Pancreas (tissue), 10 donors: ENCODE measurements at places on chromosomes 13 and 19.

DNA sequence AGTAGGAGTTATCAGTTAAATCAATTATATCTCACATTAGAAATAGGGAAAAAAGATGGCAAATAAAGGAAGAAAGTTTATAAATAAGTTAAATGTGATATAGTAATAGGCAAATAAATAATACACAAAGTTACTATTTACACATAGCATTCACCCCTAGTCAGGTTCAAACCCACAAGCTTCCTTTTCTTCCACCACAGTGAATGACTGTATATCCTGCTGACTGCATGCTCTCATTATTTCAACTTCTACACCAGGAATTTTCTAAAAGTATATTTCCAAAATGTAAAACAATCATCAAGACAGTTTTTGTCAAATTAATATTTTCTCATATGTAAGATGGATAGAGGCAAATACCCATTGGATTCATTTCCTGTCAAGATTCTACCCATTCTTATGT, 548.6 kb upstream of the SLITRK5 start:
- DNase-seq: no peak

DNA sequence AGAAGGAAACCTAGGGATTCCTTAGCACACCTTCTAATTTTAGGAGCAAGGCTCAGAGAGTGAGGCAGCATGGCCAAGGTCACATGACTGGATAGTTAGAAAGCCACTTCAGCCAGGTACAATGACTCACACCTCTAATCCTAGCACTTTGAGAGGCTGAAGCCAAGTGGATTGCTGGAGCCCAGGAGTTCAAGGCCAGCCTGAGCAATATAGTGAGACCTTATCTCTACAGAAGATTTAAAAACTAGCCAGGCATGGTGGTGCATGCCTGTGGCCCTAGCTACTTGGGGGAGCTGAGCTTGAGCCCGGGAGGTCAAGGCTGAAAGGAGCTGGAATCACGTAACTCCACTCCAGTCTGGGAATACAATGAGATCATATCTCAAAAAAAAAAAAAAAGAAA, 69.2 kb downstream of the TEX26 start:
- no peak for DNase-seq

DNA sequence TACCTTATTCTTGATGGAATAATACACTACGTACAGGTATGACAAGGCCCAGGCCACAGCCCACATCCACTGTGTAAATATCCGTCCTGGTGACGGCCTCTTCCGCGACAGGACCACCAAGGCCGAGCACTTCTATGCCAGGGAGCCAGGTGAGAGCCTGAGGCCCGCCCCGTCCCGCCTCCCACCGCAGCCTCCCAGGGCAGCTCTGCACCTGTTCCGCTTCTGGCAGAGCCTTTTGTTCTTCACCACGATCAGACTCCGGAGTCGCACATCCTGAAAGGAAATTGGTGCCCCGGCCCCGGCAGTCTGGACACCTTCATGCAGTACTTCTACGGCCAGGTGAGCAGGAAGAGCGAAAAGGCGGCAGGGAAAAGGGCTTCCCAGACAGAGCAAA, 10.6 kb upstream of the ZNF358 start:
- DNase-seq: no peak

DNA sequence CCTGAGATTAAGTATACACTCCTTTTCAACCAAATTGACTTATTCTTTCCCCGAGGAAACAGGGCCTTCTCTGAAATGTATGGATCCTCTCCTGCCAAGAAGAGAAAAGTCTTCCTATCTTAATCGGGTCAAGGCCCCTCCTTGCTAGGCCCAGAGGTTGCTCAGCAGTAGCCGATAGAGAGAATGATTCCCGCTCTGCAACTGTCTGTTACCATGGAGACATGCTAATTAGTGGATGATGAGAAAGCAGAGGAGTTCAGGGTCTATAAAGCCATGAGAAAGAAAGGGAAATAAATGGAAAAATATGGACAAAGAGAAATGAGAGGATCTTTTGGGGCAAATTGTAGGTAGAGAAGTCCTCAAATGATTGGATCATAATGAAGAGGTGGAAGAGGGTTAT, 103.5 kb downstream of the POU4F1 start:
- no peak for DNase-seq

GRCh38 chr13:31767175-31767900, 28.0 kb downstream of the RXFP2 start:
- no peak for DNase-seq

GRCh38 chr13:48551329-48551728, 18.4 kb upstream of the RCBTB2 start:
- DNase-seq: no peak

GRCh38 chr19:52535771-52536447, 8.4 kb downstream of the ZNF808 start:
- DNase-seq: peak; percentile 47

GRCh38 chr19:17385878-17386611, 8.0 kb downstream of the CCDC194 start:
- peak; percentile 79 for DNase-seq
